ENCODE measurements at places on chromosomes 3 and 15. TPM values are rescaled to one million over a fixed set of nuclear protein-coding genes. Genes with fewer than 3 reads are reported as not detected.

BHLHE40 gene
- total RNA-seq: 255 TPM

GHRL gene
- total RNA-seq: not detected

SPESP1 gene
- not detected for total RNA-seq

PLSCR2 gene
- not detected for total RNA-seq

SAMMSON gene
- total RNA-seq: not detected

MORC1 gene
- not detected for total RNA-seq

All from PC-3 (cell line).